ENCODE measurements at places on chromosomes 7 and 10.

- no peak for DNase-seq
These were observed 549.0 kb downstream of the TCERG1L start for GRCh38 chr10:130762491-130762890.

- DNase-seq: no peak
These were observed 65.0 kb downstream of the RBM33 start for GRCh38 chr7:155709453-155709852.

GRCh38 chr7:102320601-102321350 lies 34.1 kb downstream of the SH2B2 start:
- DNase-seq: no peak

GRCh38 chr7:36238138-36238537 lies 85.1 kb downstream of the EEPD1 start:
- no peak for DNase-seq

GRCh38 chr10:22667093-22667480 lies 47.3 kb downstream of the PIP4K2A start:
- DNase-seq: no peak

DNA sequence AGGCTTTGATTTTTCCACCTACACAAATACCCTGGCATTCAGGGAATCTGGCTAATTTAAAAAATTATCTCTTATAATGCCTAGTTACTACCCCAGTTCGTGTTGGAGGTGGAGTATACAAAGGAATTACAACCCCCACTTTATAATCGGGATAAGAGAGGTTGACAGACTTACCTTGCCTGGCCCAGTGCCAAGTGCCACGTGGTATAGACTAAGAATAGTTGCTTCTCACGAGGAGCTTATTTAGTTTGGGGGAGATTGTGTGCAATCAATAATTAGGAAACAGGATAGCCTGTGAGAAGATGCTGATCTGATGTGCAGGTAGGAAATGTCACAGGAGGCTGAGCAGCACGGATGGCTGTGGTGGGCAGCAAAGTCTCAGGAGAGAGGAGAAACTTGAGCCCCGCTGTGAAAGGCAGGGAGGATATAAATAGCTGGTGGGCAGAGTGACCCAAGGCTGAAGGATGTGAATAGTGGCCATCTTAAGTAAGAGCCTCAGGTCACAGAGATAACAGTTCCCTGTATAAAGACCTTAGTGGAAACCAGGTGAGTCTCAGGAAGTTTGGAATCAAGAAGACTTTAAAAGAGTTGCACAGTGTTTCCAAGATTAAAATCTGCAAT lies 11.3 kb upstream of the ATXN7L1 start:
- DNase-seq: no peak

GRCh38 chr10:50928190-50928552 lies 42.7 kb upstream of the A1CF start:
- no peak for DNase-seq

DNA sequence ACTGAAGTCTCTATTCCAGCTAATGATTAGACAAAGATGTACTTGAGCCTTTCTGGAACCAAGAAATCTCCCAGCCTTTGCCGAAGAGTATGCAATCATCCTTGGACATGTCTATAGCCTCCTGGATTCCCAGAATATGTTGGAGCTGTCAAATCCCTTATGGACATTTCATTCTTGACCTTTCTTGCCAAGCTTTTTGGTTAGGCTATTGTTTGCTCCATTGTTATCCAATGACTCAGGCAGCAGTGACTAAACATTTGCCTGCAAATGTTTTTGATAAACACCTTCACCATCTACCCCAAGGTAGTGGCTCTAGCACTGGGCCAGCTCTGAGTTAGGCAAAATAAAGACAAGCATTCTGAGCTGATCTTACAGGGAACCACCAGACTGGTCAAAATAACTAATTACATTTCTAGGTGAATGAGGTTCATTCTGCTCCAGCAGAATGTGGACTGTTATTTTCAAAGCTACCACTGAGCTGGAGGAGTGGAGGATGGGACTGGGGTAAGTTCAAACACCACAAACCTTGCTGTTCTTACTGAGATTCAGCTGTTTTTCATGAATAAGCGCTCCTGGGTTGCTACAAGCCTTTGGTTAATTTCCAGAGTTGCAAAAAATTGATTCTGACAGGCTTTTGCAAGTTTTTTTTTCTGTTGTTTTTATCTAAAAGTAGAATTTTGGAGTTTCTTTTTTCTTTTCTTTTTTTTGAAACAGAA lies 81.0 kb downstream of the TMEM270 start:
- no peak for DNase-seq

- DNase-seq: no peak
These were observed 38.6 kb upstream of the SH2B2 start for GRCh38 chr7:102248081-102248455.

- DNase-seq: no peak
These were observed 312.0 kb downstream of the RNLS start for GRCh38 chr10:88270871-88271713.

- DNase-seq: no peak
These were observed 80.6 kb downstream of the ORC5 start for GRCh38 chr7:104127204-104127603.

DNA sequence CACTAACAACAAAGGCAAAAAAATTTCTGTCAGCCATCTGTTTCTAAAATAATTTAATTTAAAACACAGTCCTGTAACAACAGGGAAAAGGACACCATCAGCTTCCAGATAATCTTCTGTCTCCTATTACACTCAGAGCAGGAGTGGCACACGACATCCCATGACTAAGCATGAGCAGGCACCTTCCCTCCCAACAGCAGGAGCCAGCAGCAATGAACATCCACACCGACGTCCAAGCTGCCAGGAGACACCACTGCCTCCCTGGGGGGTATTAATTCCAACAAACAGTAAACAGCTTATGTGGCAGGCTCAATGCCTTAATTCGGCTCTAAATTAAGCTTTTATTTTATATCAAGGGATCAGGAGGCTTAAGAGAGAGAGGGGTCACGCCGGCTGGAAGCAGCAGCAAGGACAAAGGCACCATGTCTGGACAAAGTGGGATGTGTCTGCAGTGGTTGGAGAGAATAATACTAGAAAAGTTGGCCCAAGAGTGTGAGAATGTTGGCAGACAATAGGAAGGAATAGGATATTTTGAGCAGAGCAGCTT lies 45.7 kb downstream of the KIAA1549 start:
- peak; percentile 61 for DNase-seq

GRCh38 chr10:77925795-77926565 lies 575 bp downstream of the DLG5 start:
- DNase-seq: no peak
